ENCODE measurements at places on chromosomes 1 and 21. TPM values are rescaled to one million over a fixed set of nuclear protein-coding genes. Genes with fewer than 3 reads are reported as not detected.

Gene CCDC17
- polyA plus RNA-seq, result 3.4 TPM

GRCh38 chr1:25054526-25055323, 124.6 kb upstream of the RUNX3 start:
- H3K4me1 ChIP-seq, result peaks cover 3% of the 10 kb centered on the region
- no peak overlapping the region for H3K4me3 ChIP-seq
- peaks cover 16% of the 10 kb centered on the region for H3K27me3 ChIP-seq
- H3K27ac ChIP-seq, result no peak overlapping the region

DNA sequence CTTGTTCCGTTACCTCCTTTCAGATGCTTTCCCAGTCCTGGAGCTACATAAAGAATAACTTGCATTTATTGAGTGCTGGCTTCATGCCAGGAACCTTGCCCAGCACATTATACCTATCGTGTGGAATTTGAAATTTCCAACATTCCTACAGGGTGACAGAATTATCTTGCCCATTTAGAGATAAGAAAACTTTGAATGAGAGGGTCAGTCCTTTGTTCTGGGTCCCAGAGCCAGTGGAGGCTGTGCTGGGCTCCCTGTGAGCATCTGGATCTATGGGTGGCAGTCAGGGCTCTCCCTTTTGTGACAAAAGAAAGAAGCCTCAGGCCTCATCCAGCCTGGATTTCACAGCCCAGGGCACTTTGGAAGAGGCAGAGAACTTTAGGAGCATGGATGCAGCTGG, 3.2 kb downstream of the GSTM4 start:
- H3K4me3 ChIP-seq, result no peak overlapping the region
- peaks cover 24% of the 10 kb centered on the region for H3K4me1 ChIP-seq
- no peak for DNase-seq
- no peaks in the 10 kb centered on the region for H3K36me3 ChIP-seq

DNA sequence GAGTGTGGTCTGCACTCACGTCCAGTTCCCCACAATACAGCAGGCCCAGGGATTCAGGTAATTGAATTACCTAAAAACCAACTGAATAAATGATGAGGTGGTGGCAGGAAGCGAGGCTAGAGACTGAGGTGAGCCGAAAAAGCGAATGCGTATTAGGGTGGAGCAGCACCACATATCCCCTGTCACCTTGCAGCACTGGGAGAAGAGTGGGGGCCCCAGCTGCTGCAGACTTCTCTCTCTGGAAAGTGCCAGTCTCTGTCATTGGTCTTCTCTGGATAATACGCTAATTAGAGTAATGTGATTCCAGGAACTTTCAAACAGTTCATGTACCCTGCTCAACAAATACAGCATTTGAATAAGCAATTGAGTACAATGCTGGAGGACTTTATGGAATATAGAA, 199.0 kb downstream of the RPS6KC1 start:
- H3K36me3 ChIP-seq, result no peaks in the 10 kb centered on the region
- H3K4me1 ChIP-seq, result no peaks in the 10 kb centered on the region
- no peak for DNase-seq
- H3K4me3 ChIP-seq, result no peak overlapping the region
- no peaks in the 10 kb centered on the region for H3K27me3 ChIP-seq

GRCh38 chr21:45937721-45938452, 43.7 kb upstream of the COL6A1 start:
- no peak for DNase-seq
- H3K27me3 ChIP-seq, result no peaks in the 10 kb centered on the region
- no peaks in the 10 kb centered on the region for H3K4me1 ChIP-seq
- peaks cover 25% of the 10 kb centered on the region for H3K36me3 ChIP-seq
- no peak overlapping the region for H3K27ac ChIP-seq

Gene OR2W3
- polyA plus RNA-seq, result 0.09 TPM

DNA sequence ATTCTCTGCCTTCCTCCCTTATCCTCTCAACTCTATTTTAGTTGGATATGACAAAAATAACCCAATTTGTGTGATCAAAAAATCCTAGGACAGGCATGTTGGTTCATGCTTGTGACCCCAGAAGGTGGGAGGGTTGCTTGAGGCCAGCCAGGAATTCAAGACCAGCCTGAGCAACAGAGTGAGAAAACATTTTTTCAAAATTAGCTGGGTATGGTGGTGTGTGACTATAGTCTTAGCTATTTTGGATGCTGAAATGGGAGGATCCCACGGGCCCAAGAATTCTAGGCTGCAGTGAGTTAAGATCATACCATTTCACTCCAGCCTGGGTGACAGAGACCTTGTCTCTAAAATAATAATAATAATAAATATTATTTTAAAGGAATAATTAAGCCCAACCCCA, 1383.1 kb upstream of the ADGRL2 start:
- no peaks in the 10 kb centered on the region for H3K36me3 ChIP-seq
- no peak overlapping the region for H3K4me3 ChIP-seq
- H3K27ac ChIP-seq, result no peak overlapping the region

Gene HPDL
- polyA plus RNA-seq, result 0.91 TPM

Gene CCDC185
- polyA plus RNA-seq, result not detected

GRCh38 chr1:8495928-8496401, 178.1 kb downstream of the SLC45A1 start:
- no peak for DNase-seq
- peaks cover 21% of the 10 kb centered on the region for H3K36me3 ChIP-seq
- no peak overlapping the region for H3K27ac ChIP-seq
- no peaks in the 10 kb centered on the region for H3K4me1 ChIP-seq
- H3K27me3 ChIP-seq, result no peaks in the 10 kb centered on the region
- no peak overlapping the region for H3K4me3 ChIP-seq

GRCh38 chr1:80593197-80593596, 1207.5 kb upstream of the ADGRL2 start:
- no peaks in the 10 kb centered on the region for H3K36me3 ChIP-seq
- no peak overlapping the region for H3K4me3 ChIP-seq
- H3K4me1 ChIP-seq, result no peaks in the 10 kb centered on the region
- H3K27ac ChIP-seq, result no peak overlapping the region
- no peaks in the 10 kb centered on the region for H3K27me3 ChIP-seq
- DNase-seq, result no peak

Gene ADGRL2
- 18.9 TPM for polyA plus RNA-seq

DNA sequence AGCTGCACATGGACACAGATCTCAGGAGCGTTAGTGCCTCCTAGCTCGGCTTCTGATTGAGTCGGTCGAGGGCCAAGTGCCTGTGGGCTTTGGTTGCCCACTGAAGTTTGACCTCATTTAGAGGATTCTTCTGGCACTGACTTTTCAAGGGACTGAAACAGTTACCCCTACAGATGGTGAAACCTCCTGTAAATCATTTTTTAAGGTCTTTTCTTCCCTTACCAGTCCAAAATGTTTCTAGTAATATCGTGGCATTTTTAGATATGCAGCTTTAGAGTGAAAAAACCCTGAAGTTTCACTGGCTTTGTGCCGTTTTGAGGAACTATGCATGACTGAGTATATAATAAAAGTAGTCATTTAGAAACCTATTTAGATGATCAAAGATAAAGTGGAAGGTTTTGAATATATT, 34.7 kb upstream of the L1TD1 start:
- H3K4me3 ChIP-seq, result no peak overlapping the region
- no peak for DNase-seq
- H3K4me1 ChIP-seq, result no peaks in the 10 kb centered on the region
- no peak overlapping the region for H3K27ac ChIP-seq

DNA sequence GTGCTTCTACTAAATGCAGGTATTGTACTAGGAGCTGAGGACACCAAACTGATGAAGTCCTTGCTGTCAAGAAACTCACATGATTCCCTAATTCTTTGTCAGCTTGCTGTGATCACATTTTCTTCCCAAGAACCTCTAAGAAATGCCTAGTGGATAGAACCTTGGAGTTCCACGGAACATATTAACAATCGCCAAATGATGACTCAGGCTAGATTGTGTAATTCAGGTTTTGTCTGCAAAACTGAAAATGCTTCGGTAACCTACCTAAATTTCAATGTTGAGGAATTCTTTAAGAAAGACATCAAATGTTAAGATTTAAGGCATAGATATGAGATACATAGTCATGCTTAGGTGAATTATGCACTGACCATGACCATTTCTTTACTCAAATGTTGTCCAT, 1.7 kb upstream of the GADD45A start:
- no peak overlapping the region for H3K27ac ChIP-seq
- H3K27me3 ChIP-seq, result no peaks in the 10 kb centered on the region
- no peak overlapping the region for H3K4me3 ChIP-seq
- no peak for DNase-seq

- H3K27me3 ChIP-seq, result no peaks in the 10 kb centered on the region
- DNase-seq, result no peak
- H3K4me3 ChIP-seq, result no peak overlapping the region
- no peak overlapping the region for H3K27ac ChIP-seq
- no peaks in the 10 kb centered on the region for H3K4me1 ChIP-seq
Measured at GRCh38 chr21:35352066-35352770, 303.1 kb upstream of the RUNX1 start.

DNA sequence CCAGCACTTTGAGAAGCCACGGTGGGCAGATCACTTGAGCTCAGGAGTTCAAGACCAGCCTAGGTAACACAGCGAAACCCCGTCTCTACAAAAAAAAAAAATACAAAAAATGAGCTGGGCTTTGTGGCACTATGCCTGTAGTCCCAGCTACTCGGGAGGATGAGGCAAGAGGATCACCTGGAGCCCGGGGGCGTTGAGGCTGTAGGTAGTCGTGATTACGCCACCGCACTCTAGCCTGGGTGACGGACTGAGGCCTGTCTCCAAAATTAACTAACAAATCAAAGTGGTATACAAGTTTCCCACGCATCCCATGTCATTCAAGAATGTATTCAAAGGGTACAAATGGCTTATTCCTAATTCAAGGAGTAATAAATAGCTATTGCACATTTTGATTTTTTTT, 2.4 kb downstream of the AUNIP start:
- H3K27ac ChIP-seq, result no peak overlapping the region
- H3K4me3 ChIP-seq, result no peak overlapping the region
- no peak for DNase-seq
- H3K36me3 ChIP-seq, result no peaks in the 10 kb centered on the region
- peaks cover 7% of the 10 kb centered on the region for H3K4me1 ChIP-seq
